CD8-positive, alpha-beta memory T cell (primary cell): ENCODE measurements at places on chromosomes 2 and 18. TPM values are rescaled to one million over a fixed set of nuclear protein-coding genes. Genes with fewer than 3 reads are reported as not detected.

DNA sequence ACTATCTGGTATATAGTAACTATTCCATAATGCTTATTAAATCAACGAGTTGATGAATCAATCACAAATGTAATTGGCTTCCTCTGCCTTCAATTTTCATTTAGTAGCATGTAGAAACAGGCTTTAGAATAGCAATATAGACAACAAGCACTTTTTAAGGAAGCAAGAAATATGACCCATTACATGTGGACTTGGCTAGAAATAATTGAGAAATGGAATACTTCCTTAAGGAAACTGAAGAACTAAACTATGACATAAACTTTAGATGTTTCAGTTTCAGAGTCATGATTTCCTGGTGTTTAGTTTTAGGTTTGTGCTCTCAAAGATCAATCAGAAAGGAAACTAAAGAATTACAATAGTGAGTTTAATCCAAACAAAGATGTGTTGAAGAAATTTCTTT, 443.8 kb downstream of the MBD2 start:
- no peak for DNase-seq

The PLGLB1 gene
- total RNA-seq = 3.2 TPM

DNA sequence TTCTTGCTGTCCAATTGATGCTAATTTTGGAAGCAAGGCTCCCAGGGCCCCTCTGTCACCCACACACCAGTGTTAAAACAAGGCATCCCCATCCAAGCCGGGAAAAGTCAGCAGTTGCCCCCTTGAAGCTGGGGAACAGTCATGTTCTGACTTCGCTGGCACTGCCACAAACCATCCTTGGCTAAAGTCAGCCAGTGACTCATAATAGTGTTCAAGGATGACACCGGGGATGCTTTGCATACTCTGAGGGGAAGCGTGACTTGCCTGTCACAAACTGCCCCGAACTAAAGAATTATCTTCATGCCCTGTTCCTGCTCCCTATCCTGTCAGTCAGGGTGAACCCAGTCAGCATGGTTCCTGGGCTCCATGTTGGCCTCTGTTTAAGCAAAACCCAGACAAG, 37.0 kb downstream of the TGFA start:
- no peak for DNase-seq

DNA sequence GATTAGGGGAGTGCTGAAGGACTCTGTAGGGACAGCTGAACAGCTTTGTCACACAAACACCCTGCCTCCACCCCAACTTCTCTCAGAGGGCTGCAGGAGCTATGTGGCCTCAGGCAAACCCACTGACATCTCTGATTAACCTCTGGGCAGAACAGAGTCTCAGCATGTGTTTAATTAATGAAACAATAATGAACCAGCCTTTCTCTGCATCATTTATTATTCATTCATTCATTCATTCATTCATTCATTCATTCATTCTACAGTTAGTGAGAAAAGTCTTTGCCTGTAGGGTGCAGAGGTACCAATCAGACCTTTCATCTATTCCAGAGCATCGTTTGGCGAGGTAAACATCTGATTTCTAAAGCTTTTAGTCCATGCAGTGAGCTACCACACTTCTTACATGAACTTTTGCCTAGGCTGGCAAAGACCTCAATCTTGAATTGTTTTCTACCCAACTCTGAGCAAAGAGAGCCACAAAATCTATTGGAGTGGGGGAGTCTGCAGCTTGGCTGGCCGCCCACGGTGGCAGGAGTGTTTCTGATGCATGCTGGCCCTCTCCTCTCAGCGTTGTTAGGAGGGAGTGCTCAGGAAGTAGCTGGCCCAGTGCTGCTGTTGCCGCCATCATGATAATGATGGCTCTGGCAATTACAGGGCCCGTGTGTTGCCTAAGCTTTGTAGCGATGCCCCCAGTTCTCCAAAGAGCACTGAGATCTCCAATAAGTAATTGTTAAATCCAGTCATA, 198.9 kb downstream of the SMAD7 start:
- no peak for DNase-seq

The APCDD1 gene
- total RNA-seq = not detected

GRCh38 chr18:8952769-8953760, 149.4 kb upstream of the NDUFV2 start:
- no peak for DNase-seq

DNA sequence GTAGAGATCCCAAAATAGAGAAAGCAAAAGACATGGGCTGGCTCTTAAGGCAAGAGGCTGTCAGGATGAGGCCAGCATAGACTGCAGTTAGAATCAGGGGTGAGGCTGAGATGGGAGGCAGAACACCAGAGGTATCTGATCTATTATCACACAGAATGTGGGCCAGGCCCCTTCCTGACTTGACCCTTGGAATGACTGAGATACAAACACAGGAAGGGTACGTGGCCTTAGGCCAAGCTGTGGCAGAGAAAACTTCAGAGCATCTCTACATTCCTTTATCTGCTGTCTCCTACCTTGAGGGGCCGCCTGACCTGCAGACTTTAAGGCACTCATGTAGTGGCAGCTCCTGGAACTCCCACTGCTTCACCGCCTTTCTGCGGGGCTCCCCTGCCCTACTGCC, 28.4 kb downstream of the TMEM17 start:
- DNase-seq = no peak

- DNase-seq = no peak
These were observed 612.4 kb downstream of the FBXO15 start for GRCh38 chr18:73535189-73535588.

GRCh38 chr2:236254001-236254400, 10.2 kb downstream of the ASB18 start:
- no peak for DNase-seq

The LMAN1 gene
- 96.5 TPM for total RNA-seq

- no peak for DNase-seq
These were observed 43.1 kb upstream of the CHN1 start for GRCh38 chr2:175048275-175048674.

The CIB4 gene
- not detected for total RNA-seq

DNA sequence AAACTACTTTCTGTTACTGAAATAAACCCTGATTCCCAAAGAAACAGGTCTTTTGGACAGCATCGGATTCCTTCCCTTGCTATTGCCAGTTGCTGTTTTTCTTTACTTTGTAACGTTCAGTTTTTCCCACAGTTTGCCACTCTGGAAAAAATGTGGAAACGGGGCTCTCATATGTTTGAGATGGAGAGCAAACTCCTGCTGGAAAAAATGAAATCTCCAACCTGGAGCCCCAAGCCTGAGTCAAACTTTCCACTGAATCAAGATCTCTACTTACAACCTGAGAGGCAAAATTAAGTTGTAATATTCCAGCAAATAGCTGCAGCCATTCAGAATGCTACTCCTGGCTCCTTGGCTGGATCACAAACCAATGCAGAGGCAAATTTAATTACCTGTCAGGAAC, 270.7 kb downstream of the SRBD1 start:
- DNase-seq = no peak

- no peak for DNase-seq
These were observed 134.0 kb downstream of the MCFD2 start for GRCh38 chr2:46781468-46782189.

DNA sequence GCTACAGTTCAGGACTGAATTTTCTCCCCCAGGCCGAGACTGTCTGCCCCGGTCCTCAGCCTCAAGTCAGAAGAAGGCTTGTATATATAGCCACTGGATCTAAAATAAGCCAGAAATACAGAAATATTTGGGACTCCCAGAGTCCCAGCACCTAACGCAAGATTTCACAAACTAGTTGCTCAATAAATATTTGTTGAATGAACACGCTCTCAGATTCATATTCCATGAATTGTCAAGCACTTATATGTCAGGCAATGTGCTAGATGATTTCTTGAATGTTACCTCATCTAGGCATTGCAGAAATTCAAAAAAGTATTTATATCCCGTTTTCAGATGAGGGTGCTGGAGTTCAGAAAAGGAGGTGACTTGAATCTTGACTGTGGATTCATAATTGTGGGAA, 163.7 kb upstream of the KLHL29 start:
- no peak for DNase-seq

The SYT4 gene
- not detected for total RNA-seq

The DES gene
- total RNA-seq = not detected

GRCh38 chr2:39772086-39772811, 6.8 kb downstream of the THUMPD2 start:
- no peak for DNase-seq

DNA sequence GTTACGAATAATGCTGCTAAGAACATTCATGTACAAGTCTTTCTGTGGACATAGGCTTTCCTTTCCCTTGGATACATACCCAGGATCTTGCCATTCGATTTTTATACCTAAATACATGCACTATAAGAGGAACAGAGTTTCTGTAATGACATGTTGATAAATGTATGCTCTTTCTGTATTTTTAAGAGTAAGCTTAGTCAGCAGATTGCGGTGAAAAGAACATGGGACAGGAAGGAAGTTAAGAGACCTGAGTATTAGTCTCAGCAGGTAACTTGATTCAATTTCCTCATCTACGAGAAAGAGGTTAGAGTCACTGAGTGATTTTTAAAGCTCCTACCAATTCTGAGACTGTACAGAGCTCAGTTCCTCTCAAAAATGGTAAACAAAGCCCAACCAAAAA, 2.6 kb upstream of the TLK1 start:
- no peak for DNase-seq

The ABHD1 gene
- total RNA-seq = 0.33 TPM

GRCh38 chr2:197090742-197091367, 164.3 kb upstream of the PGAP1 start:
- no peak for DNase-seq

DNA sequence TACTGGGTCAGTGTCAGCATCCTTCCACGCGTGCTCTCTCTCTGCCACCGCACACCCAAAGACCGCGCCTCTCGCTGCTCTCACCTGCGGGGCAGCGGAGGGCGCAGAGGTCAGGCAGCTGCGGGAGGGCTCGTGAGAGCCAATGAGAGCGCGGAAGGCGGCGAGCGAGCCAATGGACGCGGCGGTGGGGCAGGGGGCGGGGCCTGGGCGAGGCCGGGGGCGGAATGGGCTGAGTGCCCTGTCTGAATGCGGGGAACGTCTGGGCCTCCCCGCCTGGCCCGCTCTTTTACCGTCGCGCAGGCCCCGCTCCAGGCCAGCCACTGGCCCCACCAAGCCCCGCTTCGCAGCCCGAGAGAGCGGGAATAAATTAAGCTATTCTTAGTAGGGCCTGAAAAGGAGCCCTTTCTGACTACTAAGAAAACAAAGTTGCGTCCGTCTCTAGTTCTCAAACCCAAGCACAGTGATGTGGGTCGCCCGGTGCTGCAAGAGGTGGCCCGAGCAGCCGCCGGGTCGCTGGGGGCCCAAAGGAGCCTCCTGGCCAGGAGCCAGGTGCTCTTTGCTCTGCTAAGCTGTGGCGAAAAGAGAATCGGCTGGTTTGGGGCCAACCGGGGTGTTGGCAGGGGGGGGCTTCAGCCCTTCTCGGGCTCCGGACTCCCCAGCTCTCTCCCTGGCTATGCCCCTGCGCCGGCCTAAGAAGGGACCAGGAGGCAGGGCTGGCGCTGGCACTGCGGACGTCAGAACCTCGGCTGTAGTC, 81.1 kb upstream of the GLI2 start:
- DNase-seq = no peak

GRCh38 chr18:41593171-41593675, 361.8 kb upstream of the PIK3C3 start:
- no peak for DNase-seq

- no peak for DNase-seq
These were observed 68.1 kb downstream of the ITGB1BP1 start for GRCh38 chr2:9355270-9355669.

DNA sequence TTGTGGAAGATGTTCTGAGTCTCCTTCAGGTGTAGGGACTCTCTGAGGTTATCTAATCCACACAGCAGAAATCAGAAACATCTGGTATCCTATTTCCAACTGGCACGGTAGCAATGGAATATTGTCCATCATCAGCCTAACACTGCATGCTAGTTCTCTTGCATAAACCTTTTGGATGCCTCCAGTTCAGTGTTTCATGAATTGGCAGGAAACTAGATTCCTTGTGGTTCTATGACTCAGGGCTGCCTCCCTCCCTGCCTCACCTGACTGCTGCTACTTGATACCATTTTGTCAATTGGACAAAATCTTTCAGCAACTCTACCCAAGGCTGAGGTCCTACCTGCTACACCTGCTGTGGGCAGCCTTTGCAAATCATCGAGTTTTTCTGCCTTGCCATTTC, 130.9 kb downstream of the TPGS2 start:
- no peak for DNase-seq

GRCh38 chr2:206823178-206823577, 57.8 kb downstream of the FASTKD2 start:
- no peak for DNase-seq

DNA sequence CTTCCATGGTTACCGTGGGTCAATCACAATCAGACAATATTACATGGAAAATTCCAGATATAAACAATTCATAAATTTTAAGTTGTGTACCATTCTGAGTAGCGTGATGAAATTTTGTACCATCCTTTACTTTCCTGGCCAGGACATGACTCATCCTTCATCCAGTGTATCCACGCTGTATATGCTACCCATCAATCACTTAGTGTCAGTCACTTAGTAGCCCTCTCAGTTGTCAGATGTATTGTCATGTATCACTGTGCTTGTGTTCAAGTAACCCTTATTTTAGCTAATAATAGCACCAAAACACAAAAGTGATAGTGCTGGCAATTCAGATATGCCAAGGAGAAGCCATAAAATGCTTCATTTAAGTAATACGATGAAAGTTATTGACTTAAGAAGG, 282.6 kb downstream of the CPS1 start:
- no peak for DNase-seq

DNA sequence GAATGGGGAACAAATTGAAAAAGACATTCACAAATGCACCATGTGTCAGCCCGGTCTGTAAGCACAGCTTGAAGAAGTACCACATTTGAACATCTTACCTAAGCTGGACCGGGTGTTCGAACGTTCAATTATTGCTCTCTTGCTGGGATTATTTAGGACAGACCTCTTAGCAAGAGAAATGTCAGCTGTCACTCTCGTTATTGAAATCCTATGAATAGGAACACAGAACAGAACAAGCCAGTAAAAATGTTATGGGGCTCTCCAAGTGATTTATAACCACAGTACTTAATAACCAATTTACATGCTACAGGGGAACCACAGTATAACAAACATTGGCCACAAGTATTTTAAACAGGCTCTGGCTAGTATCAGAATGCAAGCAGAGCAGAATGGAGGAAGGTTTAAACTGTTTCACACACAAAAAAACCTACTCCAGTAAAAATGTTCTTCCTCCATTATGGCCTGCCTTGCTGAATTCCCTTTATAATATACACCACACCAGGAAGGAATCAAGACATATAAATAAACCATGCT, 32.5 kb upstream of the ARL5A start:
- no peak for DNase-seq

The SKA1 gene
- total RNA-seq = 28.7 TPM
